ENCODE measurements at places on chromosomes 12 and 14.

DNA sequence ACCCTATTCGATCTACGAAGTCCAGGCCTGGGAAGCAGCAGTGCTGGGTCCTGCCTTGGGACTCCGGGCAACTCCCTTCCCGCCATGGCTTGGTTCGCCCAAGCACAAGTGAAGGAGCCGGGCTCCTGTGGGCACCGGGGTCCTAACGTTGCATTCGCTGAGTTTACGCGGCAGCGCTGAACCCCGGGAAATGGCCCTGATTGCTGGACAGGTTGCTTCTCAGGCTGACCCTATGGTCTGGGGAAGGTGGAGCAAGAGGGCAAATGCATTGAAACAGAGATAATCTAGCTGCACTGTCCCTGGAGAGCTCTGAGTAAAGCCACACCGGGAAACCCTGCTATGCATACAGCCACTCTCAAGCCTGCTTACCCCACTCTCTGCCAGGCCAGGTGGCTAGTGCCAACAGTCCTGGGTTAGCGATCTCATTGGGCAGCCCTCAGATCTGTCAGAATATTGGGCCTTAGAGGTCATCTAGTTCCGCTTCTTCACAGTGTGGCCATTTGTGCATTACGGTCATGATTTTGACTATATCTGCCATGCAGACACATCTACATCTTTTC lies 11.3 kb downstream of the SYNE3 start:
- no peak for DNase-seq

GRCh38 chr14:103705504-103706284 lies 9.6 kb downstream of the XRCC3 start:
- DNase-seq: no peak

DNA sequence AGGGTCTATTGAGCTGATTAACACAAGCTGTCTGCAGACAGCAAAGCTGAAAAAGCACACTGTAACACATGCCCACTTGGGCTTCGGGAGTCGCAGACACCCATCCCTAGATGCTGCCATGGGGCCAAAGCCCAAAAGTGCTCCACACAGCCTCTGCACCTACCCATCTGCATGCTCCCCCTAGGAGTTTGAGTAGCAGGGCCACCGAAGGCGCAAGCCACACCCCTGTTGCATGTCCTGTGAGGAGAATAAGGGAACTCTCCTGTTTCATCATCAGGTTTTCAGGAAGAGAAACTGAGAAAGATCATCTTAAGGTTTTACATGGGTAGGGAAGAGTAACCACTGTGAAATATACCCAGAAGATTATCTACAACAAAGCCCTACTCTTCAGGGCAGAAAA lies 5.6 kb upstream of the ST8SIA1 start:
- no peak for DNase-seq

DNA sequence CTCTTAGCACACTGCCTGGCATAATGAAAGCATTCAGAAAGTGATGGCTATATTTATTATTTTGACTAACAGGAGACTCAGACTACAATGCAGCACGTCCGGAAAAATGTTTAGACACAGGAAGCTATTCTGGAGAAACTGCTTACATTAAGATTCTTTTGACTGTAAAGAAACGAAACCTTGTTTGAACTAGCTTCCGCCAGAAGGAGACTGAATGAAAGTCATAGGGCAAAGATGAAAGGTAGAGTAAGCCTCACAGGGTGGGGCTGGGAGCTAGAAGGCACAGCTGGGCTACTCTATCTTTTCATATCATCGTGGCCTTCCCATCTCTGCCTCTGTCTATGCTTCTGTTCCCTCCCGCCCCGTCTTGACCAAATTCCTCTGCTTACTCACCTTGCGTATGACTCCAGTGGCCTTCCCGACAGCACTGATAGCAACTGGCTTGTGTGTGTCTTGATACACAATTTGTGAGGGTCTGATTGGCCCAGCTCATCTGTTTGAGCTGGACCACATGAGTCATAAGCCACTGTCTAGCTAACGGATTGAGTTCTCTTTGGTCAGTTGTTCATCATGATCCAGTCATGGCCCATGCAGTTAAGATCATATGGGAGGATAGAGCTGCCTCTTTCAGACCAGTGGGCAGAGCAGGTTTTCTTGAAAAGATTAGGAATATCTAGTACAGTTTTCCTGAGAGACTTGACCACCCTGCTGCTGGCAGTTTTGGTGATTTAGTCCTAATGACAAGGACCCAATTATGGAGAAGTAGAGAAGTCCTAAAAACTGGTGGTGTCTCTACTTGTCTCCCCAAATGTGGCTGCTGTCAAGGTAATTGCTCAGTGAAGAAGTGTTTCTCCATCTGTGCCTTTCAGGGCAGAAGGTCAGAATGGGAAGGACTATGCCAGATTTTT lies 151.5 kb upstream of the SLC38A2 start:
- DNase-seq: no peak

DNA sequence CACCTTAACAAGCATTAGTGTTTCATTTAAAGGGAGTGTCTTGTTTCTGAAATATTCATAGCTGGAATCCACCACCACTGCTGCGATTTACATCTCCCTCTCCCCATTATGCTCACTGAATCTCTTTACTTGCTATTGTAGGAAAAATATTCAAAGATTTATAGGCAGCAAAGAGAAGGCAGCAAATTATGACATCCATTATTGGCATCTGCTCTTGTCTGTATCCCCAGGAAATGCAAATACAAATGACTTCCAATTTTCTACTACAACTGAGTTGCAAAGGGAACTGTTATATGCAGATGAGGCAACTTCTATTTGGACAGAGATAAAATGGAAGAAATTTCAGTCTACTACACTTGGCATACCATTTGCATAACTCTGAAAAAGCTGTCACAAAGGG lies 88.4 kb upstream of the PRKD1 start:
- no peak for DNase-seq

DNA sequence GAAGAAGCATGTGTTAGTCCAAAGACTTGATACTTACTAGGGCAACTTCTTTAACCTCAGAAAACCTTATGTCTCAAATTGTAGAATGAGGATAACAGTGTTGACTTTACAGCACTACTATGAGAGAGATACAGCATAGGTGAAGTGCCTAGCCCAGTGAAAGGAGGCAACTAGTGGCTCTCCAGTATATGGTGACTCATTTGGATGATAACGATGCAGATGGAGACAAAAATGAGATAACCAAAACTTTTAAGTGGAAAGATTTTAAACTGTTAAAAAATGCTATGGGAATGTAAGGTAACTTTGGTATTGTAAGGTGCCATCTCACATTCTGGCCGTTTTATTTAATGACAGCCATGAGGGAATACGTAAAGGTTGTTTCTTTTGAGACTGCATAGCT lies 2.7 kb downstream of the PHC1 start:
- DNase-seq: no peak

All from activated naive CD4-positive, alpha-beta T cell (primary cell).